ENCODE measurements at places on chromosomes 12 and 14. TPM values are rescaled to one million over a fixed set of nuclear protein-coding genes. Genes with fewer than 3 reads are reported as not detected.

Gene STAB2
- total RNA-seq, result 1.9 TPM

Gene HOXC6
- not detected for total RNA-seq

Gene DGKA
- total RNA-seq, result 116 TPM

Gene SYCP3
- not detected for total RNA-seq

Gene DDX23
- 82.9 TPM for total RNA-seq

Gene SLC38A1
- total RNA-seq, result 139 TPM

Gene ANKLE2
- total RNA-seq, result 74.6 TPM

Gene C12orf50
- total RNA-seq, result not detected

Gene NABP2
- 26.8 TPM for total RNA-seq

Gene MTRFR
- 3.6 TPM for total RNA-seq

Gene LIN7A
- 7.4 TPM for total RNA-seq

Gene RNASE7
- 0.48 TPM for total RNA-seq

Gene ISM2
- total RNA-seq, result not detected

Gene CAPZA3
- not detected for total RNA-seq

Gene PDE3A
- 51.3 TPM for total RNA-seq

Gene ZDHHC22
- not detected for total RNA-seq

Gene HSP90AA1
- 347 TPM for total RNA-seq

Gene SPTB
- 0.79 TPM for total RNA-seq

Gene KTN1
- 112 TPM for total RNA-seq

Data from transverse colon (tissue), 4 donors.